ENCODE measurements at places on chromosomes 1 and 21. TPM values are rescaled to one million over a fixed set of nuclear protein-coding genes. Genes with fewer than 3 reads are reported as not detected.

DNA sequence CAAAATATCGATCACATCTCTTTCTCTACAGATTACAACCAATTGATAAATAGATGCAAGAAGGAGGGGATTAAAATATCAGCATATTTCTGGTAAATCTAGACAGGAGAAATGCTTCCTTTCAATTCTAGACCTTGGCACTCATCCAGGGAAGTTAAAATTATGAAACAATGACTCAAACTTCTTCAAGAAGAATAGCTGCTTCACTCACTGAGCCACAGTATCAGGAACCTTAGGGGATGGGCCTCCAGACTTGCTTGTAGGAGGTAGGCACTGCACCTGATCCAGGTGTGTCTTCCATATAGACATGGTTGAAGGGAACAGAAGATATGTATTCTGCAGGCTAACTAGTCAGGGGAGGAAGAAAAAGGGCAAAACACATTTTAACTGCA, 9.8 kb downstream of the SLAMF7 start:
- peaks cover 3% of the 10 kb centered on the region for H3K27me3 ChIP-seq
- no peak overlapping the region for H3K27ac ChIP-seq

GRCh38 chr1:168688644-168689326, 40.2 kb downstream of the DPT start:
- H3K4me1 ChIP-seq: no peaks in the 10 kb centered on the region
- no peak for DNase-seq
- no peak overlapping the region for H3K4me3 ChIP-seq
- H3K36me3 ChIP-seq: no peaks in the 10 kb centered on the region

TRMT1L gene
- total RNA-seq: 17.4 TPM

CNIH3 gene
- 4.7 TPM for total RNA-seq

PTPRC gene
- not detected for total RNA-seq

ARHGEF16 gene
- 1.7 TPM for total RNA-seq

- H3K27me3 ChIP-seq: peaks cover 18% of the 10 kb centered on the region
- no peaks in the 10 kb centered on the region for H3K4me1 ChIP-seq
- DNase-seq: no peak
- no peak overlapping the region for H3K4me3 ChIP-seq
- no peak overlapping the region for H3K27ac ChIP-seq
Observed at GRCh38 chr1:4702932-4703331, 48.5 kb downstream of the AJAP1 start.

- H3K27me3 ChIP-seq: peaks cover 2% of the 10 kb centered on the region
- peaks cover 3% of the 10 kb centered on the region for H3K36me3 ChIP-seq
- no peak overlapping the region for H3K27ac ChIP-seq
- H3K4me3 ChIP-seq: no peak overlapping the region
- peaks cover 10% of the 10 kb centered on the region for H3K4me1 ChIP-seq
Observed at GRCh38 chr1:10615932-10616671, 141.4 kb downstream of the PEX14 start.

DNA sequence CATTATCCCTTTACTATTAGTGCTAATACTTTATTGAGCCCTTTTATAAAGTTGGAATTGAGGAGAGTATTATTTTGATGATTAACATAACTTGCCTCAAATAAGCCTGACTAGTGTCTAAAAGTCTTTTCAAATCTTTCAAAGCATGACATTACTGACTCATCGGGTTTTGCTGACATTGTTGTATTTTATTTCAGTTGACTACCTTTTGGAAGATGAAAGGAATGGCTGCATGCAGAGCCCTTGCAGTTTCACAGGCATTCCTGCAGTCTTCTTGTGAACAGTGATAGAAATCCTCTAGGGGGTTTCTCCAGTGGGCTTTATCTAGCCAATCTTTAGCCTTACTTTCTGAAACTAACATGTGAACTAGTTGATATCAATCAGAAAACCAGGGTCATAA, 43.0 kb upstream of the TMEM61 start:
- H3K27ac ChIP-seq: no peak overlapping the region
- no peak overlapping the region for H3K4me3 ChIP-seq
- peaks cover 4% of the 10 kb centered on the region for H3K36me3 ChIP-seq
- no peak for DNase-seq
- H3K4me1 ChIP-seq: peaks cover 15% of the 10 kb centered on the region
- H3K27me3 ChIP-seq: peaks cover 3% of the 10 kb centered on the region

DNA sequence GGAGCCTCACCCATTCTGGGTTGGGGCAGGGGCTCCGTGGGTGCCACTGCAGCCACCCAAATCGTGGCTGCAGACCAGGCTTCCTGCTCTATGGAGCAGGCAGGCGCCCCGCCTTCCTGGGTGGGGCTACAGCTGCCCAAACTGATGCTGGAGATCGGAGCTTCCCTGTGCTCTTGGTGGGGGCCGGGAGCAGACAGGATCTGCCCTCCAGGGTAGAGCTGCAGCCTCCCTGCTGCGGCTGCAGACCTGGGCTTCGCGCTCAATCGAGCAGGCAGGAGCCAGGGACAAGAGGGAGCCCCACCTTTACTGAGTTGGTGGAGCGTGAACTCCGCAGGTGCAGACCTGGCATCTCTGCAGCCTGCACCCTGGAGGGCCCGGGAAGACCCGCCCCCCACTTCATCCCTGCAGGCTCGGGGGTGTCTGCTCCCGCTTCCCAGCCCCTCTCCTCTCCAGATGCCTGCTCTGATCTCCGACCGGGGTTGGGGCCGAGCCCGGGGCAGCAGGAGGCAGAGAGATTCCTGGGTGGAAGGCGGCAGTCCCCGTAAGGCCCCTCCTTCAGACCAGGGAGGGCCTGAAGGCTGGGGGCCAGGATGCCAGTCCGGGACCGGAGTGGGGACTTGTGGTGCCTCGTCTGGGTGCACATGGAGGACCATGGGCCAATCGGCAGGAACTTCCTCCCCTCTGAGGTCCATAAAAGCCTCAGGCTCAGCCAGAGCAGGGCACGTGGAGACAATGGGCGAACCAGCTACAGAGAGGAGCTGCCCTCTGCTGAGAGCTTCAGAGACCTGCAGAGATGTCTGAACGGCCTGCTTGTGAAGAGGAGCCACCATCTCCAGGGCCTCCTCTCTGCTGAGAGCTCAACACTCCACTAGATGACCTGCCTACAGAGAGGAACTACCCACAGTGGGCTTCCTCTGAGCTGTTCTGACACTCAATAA, 359.3 kb downstream of the SMYD3 start:
- H3K36me3 ChIP-seq: peaks cover 7% of the 10 kb centered on the region
- no peak for DNase-seq
- peaks cover 3% of the 10 kb centered on the region for H3K27me3 ChIP-seq
- no peak overlapping the region for H3K4me3 ChIP-seq

- H3K27me3 ChIP-seq: peaks cover 5% of the 10 kb centered on the region
- no peaks in the 10 kb centered on the region for H3K4me1 ChIP-seq
- H3K27ac ChIP-seq: no peak overlapping the region
- no peak for DNase-seq
- no peak overlapping the region for H3K4me3 ChIP-seq
Observed at GRCh38 chr1:55716610-55717009, 501.4 kb upstream of the USP24 start.

- H3K27me3 ChIP-seq: peaks cover 3% of the 10 kb centered on the region
- H3K27ac ChIP-seq: no peak overlapping the region
- H3K36me3 ChIP-seq: no peaks in the 10 kb centered on the region
- peaks cover 4% of the 10 kb centered on the region for H3K4me1 ChIP-seq
- no peak for DNase-seq
Observed at GRCh38 chr1:116654351-116654750, 13.2 kb downstream of the IGSF3 start.

- no peaks in the 10 kb centered on the region for H3K36me3 ChIP-seq
- H3K4me1 ChIP-seq: peaks cover 14% of the 10 kb centered on the region
- H3K27me3 ChIP-seq: peaks cover 2% of the 10 kb centered on the region
- H3K27ac ChIP-seq: no peak overlapping the region
- no peak overlapping the region for H3K4me3 ChIP-seq
- DNase-seq: no peak
Observed at GRCh38 chr1:164777518-164777917, 218.5 kb downstream of the PBX1 start.

DNA sequence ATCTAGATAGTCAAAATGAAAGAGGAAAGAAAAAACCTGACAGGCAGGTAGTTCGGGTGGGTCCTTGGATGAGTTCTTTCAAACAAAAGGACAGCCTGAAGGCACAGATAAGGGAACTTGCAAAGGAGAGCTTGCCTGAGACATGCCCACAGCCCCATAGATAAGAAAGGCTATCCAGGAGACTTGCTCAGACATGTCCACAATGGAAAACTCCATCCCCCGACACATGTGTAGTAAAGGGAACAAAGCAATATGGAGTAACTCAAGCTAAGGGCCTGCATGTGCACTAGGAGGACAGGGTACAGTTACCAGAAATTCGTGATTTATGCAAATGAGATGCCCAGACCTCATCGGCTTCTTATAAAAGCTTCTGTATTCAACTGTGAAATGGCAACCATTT, 281.5 kb downstream of the NEGR1 start:
- H3K4me1 ChIP-seq: peaks cover 9% of the 10 kb centered on the region
- no peaks in the 10 kb centered on the region for H3K36me3 ChIP-seq
- no peaks in the 10 kb centered on the region for H3K27me3 ChIP-seq
- H3K27ac ChIP-seq: peak overlapping the region; percentile 74
- DNase-seq: no peak
- no peak overlapping the region for H3K4me3 ChIP-seq

- no peak overlapping the region for H3K4me3 ChIP-seq
- DNase-seq: no peak
- H3K27me3 ChIP-seq: peaks cover 2% of the 10 kb centered on the region
- H3K4me1 ChIP-seq: no peaks in the 10 kb centered on the region
Observed at GRCh38 chr1:91958926-91959325, 9.7 kb downstream of the BRDT start.

IGSF3 gene
- 29.4 TPM for total RNA-seq

DNA sequence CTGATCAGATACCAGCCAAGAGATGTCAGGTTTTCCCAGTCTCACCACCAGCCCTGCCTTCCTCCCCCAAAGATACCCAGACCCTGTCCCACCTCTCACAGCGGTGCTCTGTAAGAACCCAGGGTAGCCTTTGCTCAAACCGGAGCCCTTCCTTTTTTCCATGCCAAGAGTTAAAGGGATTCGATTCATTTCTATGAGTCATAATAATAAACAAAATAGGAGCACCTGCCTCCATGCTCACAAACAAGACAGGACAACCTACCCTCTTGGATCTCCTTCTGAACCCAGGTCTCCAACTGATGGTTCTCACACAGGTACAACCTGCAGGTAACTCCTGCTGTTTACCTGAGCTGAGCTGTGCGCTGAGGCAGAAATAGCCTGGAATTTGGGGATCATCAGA, 5.9 kb upstream of the ATP1A2 start:
- peaks cover 18% of the 10 kb centered on the region for H3K27me3 ChIP-seq
- H3K4me1 ChIP-seq: peaks cover 26% of the 10 kb centered on the region
- H3K4me3 ChIP-seq: no peak overlapping the region
- DNase-seq: no peak
- H3K27ac ChIP-seq: no peak overlapping the region
- peaks cover 4% of the 10 kb centered on the region for H3K36me3 ChIP-seq

CFAP141 gene
- not detected for total RNA-seq

GRCh38 chr21:25350056-25350455, 257.2 kb downstream of the MRPL39 start:
- H3K36me3 ChIP-seq: no peaks in the 10 kb centered on the region
- H3K27ac ChIP-seq: no peak overlapping the region
- H3K4me1 ChIP-seq: no peaks in the 10 kb centered on the region
- no peaks in the 10 kb centered on the region for H3K27me3 ChIP-seq
- H3K4me3 ChIP-seq: no peak overlapping the region

DNA sequence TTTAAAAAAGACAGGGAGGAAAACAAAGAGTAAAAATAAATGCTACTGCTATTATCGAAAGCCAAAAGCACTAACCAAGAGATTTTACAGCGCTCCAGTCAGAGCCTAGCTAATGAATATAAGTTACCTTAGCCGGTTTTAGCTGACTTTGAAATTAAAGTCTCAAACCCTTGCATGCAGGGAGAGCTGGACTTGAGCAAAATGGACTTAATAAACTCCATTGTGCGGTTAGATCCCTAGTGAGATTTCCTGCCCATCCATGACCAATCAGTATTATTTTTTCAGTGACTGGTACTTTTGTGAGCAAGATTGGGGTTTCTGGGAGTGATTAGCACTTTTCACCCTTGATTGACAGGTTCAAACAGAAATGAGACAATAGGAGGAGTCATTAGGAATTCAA, 333.4 kb upstream of the ADGRL2 start:
- peaks cover 26% of the 10 kb centered on the region for H3K4me1 ChIP-seq
- H3K27ac ChIP-seq: no peak overlapping the region
- H3K27me3 ChIP-seq: peaks cover 1% of the 10 kb centered on the region
- DNase-seq: no peak

TPTE gene
- total RNA-seq: not detected

DNA sequence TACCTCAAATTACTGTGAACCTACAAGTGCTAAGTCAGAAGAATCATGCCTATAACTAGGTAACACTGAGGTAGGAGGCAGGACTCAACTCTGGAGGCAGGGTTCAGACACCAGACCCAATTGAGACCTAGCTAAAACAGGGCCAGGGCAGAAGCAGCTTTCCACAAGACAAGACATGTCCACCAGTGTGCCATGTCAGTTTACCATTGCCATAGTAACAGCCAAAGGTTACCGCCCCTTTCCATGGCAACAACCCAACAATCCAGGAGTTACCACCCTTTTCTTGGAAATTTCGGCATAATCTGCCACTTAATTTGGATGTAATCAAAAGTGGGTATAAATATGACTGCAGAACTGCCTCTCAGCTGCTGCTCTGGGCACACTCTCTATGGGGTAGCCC, 432.3 kb downstream of the DPYD start:
- H3K4me1 ChIP-seq: peaks cover 10% of the 10 kb centered on the region
- H3K27ac ChIP-seq: no peak overlapping the region
- DNase-seq: no peak
- H3K4me3 ChIP-seq: no peak overlapping the region

- H3K27me3 ChIP-seq: peaks cover 9% of the 10 kb centered on the region
- no peak overlapping the region for H3K4me3 ChIP-seq
- no peak for DNase-seq
- H3K4me1 ChIP-seq: peaks cover 26% of the 10 kb centered on the region
- H3K36me3 ChIP-seq: no peaks in the 10 kb centered on the region
- H3K27ac ChIP-seq: no peak overlapping the region
Observed at GRCh38 chr1:175124861-175125260, 57.2 kb downstream of the TNN start.

DNA sequence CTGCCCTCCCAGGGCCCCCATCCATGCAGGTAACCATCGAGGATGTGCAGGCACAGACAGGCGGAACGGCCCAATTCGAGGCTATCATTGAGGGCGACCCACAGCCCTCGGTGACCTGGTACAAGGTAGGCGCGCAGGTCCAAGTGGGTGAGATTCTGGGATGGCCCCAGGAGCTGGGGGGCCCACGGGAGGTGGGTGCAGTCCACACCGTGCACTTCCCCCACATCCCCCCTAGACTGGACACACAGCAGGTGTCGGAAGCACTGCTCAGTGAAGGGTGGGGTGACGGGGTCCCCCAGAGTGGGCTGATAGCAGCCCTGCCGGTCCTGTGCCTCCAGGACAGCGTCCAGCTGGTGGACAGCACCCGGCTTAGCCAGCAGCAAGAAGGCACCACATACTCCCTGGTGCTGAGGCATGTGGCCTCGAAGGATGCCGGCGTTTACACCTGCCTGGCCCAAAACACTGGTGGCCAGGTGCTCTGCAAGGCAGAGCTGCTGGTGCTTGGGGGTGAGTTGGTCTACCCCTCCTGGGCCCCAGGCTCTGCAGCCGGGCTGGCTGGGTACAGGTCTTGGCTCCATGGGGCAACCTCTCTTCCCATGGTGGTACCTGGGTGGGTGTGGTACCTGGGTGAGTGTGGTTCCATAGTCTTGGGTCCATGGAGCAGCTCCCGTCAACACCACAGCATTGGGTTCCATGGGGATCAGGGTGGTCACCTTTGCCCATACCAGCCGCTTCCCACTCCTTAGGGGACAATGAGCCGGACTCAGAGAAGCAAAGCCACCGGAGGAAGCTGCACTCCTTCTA, 40.4 kb downstream of the TRIM11 start:
- no peak overlapping the region for H3K4me3 ChIP-seq
- H3K36me3 ChIP-seq: no peaks in the 10 kb centered on the region
- H3K27me3 ChIP-seq: peaks cover 5% of the 10 kb centered on the region
- no peak overlapping the region for H3K27ac ChIP-seq

GRCh38 chr1:27097484-27097917, 57.4 kb downstream of the SLC9A1 start:
- peak; percentile 84 for DNase-seq
- H3K4me3 ChIP-seq: no peak overlapping the region
- peaks cover 11% of the 10 kb centered on the region for H3K4me1 ChIP-seq
- H3K27me3 ChIP-seq: no peaks in the 10 kb centered on the region
